ENCODE measurements at places on chromosomes 7 and 10. TPM values are rescaled to one million over a fixed set of nuclear protein-coding genes. Genes with fewer than 3 reads are reported as not detected.

DNA sequence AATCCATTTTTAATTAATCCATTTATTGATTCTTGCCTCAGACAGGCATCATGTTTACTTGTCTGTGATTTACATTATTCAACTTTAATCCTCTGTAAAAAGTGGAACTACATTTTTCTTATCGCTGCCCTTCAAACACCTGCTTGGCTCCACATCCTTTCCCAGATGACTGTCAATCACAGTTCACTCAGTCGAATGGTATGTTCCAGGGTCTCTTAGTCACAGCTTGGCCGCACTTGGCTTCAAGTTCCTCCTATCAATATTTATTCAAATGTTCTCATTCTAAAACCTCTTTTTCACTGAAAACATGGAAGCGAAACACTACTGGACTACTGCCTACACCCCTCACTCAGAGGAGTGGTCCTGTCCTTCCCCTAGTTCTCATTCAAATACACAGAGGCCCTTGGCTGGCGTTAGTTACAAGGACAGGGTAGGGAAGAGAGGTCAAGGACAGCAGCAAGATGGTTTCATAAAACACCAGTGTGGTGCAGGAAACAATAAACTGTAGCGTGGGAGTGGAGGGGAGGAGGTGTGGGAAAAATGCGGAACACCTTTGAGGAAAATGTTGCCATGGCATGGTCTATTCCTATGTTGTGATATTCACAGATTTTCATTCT lies 143.2 kb downstream of the USP6NL start:
- no peak for DNase-seq

- no peak for DNase-seq
Measured at GRCh38 chr7:1738511-1738910, 68.4 kb downstream of the ELFN1 start.

The NOS3 gene
- polyA plus RNA-seq: 0.29 TPM

DNA sequence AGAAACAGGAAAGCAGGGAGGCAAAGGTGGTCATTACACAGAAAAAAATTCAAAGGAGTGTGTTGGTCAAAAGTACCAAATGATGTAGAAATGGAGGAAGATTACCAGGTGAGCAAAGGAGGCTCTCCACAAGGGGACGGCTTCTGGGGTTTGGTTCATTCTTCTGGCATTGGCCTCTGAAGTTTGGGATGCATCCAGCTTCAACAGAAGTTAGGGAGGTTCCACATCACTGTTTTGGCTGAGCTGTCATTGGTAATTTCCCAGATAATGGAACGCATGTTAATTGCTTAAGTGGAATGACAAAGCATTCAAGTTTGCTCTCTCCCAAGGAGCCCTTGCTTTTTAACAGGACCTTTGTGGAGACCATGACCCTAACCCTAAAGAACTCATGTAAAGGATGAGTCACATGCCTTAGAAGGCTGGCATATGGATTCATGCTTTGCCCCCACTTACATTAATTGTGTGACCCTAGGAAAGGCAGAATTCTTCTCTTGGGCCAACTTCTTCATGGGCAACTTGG lies 398.6 kb downstream of the GPAM start:
- no peak for DNase-seq

DNA sequence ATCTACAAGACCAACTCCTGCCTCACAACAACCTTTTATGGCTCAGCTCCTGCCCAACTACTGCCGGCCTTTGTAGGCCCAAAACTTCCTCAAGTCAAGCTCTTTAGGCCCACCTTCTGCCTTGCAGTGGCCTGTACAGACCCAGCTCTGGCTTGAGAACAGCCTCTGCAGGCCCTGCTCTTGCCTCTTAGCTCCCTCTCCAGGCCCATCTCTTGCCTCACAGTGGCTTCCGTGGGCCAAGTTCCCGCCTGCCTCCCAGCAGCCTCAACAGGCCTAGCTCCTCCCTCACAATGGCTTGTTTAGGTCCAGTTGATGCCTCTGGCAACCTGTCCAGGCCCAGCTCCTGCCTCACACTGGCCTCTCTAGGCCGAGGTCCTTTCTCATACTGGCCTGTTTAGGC lies 32.4 kb upstream of the VKORC1L1 start:
- DNase-seq: no peak

Measured in naive B cell (primary cell).